ENCODE measurements at places on chromosomes 5 and 9.

DNA sequence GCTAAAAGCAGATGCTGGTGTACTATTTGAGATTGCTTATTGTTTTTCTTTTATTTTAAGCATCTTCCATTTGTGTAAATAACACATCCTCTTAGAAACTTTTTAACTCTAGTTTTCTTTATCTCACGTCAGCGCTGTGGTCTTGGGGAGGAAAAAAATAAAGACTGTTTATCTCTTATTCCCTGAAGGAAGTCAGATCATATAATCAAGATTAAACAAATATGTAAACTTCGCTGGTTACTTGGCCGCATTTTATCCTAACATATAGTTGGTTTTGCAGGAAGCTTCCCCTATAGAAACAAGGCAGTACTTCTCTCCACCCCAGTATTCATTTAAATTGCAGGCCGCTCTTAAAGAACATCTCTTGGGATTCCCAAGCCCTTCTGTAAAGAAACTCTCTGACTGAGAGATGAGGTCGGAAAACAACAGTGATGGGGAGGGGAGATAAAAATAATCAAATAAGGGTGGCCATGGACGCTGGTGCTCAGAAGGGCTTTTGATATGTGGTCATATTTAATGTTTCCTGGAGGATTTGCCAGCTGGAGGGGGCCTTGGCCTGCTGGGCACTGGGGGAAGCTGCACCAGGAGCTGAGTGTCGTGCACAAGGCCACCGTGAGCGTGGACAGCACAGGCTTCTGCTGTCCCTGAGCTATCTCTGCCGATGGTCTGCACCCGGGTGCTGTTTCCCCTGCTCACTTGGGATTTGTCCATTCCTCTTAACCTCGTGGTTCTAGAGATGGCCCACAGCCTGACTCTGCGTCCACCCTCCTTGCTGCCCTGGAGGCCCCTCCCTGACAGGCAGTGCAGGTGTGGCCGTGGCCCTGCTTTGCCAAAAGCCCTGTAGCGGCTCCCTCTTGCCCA is 23.8 kb downstream of the NEURL1B start:
- no peak for DNase-seq

GRCh38 chr5:148306446-148306845 is 5.8 kb upstream of the SPINK7 start:
- no peak for DNase-seq

DNA sequence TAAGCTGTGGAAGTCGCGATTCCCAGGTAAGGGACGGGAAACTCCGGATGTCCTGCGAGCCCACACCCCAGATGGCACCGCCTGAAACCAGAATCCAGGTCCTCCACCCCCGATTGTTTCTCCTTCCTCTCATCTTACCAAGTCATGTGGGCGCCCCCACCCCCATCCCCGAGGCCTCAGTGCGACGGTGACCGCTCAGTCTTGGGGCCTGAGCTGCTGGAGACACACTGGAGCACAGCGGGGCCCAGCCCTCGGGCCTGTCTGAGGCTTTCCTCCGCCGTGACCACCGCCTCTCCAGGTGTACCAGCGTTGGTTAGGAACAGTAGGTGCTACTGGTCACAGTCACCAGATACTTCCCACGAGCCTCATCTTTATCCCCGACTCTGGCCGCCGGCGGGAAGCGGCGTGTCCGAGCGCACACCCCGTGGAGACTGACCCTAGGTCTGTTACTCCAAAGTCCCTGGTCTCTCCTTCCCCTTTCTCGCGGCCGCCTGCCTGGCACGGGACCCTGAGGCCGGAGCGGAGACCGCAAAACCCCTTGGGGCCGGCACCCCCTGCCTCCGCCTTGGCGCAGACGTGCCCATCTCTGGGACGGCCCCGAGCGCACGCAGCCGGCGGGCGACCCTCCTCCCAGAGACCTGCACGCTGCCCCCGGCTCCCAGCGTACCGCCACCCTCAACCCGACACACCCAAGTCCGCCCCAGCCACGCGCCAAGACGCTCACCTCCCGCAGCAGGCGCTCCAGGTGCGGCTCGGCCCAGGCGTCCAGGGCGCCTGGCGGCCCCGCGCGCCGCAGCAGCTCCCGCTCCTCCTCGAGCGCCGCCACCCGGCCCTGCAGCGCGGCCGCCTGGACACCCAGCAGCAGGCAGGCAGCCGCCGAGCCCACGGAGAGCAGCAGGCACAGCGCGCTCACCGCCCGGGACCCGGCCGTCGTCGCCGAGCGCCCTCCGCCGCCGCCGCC is 733 bp downstream of the COL23A1 start:
- peak; percentile 61 for DNase-seq

GRCh38 chr9:14993061-14993800 is 83.0 kb upstream of the FREM1 start:
- peak; percentile 99 for DNase-seq

DNA sequence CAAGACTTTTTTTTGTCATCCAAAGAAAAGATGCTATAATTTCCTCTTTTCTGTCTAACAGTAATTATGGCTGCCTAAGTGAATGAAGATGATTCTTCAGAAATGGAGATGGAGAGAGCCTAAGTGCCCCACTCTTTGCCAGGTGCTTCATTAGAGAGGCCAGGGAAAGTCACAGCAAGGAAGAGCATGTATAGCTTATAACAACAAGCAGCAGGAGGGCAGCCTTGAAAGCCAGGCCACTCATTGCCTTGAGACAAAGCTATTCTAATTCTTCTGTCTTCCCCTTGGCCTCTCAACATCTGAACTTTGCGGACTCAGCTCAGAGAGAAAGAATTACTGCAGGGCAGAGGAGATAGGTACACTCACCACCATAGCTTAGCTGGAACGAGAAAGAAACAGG is 112.0 kb upstream of the ZNF366 start:
- no peak for DNase-seq

DNA sequence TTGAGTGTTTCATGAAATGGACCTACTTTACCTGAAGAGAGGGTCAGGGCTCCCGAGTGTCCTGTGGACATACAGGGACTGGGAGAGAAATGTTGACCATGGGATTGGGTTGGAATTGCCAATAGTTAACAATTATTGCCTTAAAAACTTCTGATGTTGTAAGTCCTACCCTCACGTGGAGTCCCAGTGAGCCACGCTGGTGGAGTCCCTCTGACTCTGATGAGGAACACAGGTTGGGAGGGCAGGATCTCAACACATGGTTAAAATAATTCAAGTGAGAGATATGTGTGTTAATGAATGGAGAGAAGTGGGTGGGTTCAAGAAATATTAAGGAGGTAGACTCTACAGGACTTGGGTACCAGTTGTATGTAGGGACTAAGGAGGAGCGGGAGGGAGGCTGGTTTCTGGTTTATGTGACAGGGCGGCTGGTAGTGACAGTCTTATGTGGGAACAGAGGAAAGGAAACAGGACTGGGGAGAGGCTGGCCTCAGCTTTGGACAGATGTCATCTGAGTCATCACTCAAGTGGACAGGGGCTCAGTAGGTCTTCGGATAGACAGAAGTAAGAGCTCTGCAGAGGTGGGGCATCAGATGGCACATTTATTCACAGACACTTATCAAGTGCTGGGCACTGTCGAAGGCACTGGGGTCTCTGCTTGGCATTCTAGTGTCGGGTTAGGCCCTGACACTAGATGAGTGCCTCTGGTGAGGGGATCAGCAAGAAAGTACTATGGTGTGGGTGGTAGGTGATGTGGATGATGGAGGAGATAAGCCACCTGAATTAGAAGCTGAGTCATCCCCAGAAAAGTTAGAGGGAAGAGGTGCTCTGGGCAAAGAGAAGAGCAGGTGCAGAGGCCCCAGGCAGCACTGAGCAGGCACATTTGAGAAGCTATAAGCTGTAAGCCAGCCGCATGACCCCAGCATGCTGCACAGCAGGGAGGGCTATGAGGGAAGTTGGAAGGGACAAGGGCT is 27.2 kb downstream of the MAML1 start:
- no peak for DNase-seq

DNA sequence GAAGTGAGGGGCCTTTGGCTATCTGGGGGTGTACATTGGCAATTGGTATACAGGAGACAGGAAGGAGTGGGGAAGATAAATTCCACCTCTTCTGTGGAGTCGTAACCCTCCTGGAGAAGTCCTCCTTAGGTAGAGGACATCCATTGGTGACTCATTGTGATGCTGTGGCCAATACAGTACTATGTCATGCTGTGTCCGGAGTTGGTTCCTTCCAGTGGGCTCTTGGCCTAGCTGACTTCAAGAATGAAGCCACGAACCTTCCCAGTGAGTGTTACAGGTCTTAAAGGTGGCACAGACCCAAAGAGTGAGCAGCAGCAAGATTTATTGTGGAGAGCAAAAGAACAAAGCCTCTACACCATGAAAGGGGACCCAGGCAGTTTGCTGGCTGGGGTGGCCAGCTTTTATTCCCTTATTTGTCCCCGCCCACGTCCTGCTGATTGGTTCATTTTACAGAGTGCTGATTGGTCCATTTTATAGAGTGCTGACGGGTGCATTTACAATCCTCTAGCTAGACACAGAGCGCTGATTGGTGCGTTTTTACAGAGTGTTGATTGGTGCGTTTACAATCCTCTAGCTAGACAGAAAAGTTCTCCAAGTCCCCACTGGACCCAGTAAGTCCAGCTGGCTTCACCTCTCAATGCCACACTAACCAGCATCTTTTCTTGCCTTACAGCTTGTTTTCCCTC is 37.3 kb upstream of the FBP1 start:
- DNase-seq = peak; percentile 17

DNA sequence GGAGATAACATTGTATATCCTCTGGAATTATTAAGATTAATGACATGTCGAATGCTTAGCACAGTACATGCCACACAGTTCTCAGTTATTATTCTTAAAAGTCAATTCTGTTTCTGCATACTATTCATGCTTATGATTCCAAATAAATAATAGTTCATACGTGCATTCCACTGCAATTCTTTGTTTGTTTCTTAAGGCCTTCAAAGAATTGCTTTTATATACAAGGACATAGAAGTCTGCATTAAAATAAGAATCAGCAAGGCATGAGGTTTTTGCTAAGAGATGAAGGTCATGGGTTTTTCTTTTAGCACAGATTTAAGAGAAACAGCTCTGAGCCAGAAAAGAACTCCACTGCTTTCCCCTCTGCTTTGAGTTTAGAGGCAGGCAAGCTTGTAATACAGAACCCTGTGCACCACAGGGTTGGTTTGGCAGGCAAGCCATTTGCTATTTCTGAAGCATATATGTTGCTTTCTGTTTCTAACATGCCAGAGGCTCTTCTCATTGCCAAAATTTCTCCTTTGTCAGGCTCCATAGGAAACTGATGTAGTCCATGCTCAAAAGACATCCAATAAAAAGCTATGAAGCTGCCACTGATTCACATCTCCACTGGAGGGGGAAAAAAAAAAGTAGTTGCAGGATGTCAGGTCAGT is 420.6 kb upstream of the TYRP1 start:
- no peak for DNase-seq

GRCh38 chr5:9519537-9519936 is 26.3 kb downstream of the SEMA5A start:
- DNase-seq = peak; percentile 72

DNA sequence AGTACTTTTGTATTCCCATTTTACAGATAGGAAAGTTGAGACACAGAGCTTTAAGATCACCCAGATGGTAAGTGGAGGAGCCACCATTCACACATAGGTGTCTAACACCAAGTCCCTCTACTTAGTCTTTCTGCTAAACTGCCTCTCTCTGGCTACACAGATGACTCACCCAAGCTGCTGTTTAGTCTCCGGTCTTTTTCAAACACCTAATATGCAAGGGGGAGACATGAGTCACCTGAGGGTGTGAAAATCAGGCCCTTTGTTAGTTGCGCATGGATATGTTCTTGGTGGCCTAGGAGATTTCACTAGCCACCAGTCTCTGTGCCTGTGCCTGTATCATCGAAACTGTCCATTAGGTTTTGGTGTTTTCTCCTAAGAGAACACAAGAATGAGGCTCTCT is 117.8 kb downstream of the MAST4 start:
- peak; percentile 64 for DNase-seq

- no peak for DNase-seq
Measured at GRCh38 chr5:91386120-91386519, 3.0 kb upstream of the ARRDC3 start.

- DNase-seq = peak; percentile 8
Measured at GRCh38 chr9:27590651-27591050, 17.4 kb upstream of the C9orf72 start.

DNA sequence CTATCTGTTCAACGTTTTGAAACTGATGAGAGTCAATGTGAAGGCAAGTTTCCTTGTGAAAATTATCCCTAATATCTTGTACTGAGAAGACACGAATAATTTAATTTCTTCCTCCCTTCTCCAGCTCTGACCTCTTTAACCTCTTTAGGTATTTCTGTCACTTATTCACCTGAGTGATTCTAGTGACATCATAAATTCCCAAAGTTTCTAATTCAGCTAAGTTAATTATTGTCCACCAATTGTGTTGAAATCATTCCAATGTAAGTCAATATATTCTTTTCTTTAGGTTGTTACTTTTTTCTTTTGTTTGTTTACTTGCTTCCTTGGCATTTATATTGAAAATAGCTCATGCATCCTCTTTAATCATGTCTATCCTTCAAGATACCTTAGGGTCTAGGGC is 143.8 kb downstream of the PAPPA start:
- no peak for DNase-seq

- DNase-seq = no peak
Measured at GRCh38 chr5:149094996-149095395, 32.1 kb upstream of the SH3TC2 start.

DNA sequence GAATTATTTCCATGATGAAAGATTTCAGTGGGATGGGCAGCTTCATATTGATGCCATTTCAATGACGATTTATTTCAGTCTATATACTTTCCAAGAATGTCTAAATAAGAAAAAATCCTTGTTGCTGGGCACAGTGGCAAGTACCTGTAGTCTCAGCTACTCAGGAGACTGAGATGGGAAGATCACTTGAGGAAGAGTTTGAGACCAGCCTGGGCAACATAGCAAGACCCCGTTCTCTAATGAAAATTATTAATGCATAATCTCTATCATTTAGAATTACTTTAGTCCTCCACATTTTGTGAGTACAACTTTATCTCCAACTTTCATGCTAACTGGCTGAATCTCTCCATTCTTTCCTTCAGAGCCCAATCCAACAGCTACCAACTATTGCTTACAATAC is 52.5 kb downstream of the PTBP3 start:
- no peak for DNase-seq

DNA sequence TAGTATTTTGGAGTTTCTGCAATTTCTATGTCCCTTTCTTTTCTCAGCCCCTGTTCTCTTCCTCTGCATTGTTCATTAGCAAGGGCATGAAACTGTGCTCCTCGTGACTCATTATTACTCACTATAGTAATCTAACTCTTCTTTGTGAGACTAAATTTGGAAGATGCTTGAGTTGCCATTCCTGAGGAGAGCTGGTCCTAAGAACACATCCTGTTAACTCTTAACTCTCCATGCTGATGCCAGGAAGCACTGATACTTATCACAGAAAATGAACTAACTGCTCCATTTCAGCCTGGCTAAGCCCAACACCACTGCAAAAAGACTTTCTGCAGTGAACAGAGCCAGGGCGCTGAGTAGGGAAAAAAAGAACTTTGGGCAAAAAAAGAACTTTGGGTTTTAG is 10.6 kb upstream of the CSNK1A1 start:
- peak; percentile 96 for DNase-seq

- no peak for DNase-seq
Measured at GRCh38 chr9:107373809-107374208, 90.7 kb downstream of the RAD23B start.

DNA sequence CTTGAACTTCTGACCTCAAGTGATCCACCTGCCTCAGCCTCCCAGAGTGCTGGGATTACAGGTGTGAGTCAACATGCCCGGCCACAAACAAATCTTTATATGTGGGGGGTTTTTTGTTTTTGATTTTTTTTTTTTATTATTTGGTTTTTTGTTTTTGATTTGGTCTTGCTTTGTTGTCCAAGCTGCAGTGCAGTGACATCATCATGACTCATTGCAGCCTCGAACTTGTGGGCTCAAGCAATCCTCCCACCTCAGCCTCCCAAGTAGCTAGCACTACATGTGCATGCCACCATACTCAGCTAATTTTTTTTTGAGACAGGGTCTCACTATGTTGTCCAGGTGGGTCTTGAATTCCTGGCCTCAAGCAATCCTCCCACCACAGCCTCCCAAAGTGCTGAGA is 42.4 kb downstream of the ALDH7A1 start:
- DNase-seq = peak; percentile 7

Measured in GM23248 (cell line).